ENCODE measurements at places on chromosomes 1 and 21.

- no peak for DNase-seq
Measured at GRCh38 chr1:151583796-151584195, 28.1 kb upstream of the SNX27 start.

GRCh38 chr1:18069903-18070302 lies 37.7 kb upstream of the IGSF21 start:
- DNase-seq, result peak; percentile 35

- no peak for DNase-seq
Measured at GRCh38 chr1:89147678-89148658, 22.1 kb upstream of the GBP2 start.

- DNase-seq, result no peak
Measured at GRCh38 chr1:18583326-18583941, 47.2 kb upstream of the PAX7 start.

- no peak for DNase-seq
Measured at GRCh38 chr21:19048098-19048672, 644.6 kb upstream of the TMPRSS15 start.

Measured in NCI-H510A treated with DMSO at 0.1 percent for 48 hours (cell line).